ENCODE measurements at places on chromosomes 1 and 21.
A peak's percentile ranks its signal among the peaks of the same experiment; 100 is the strongest.

GRCh38 chr1:114310695-114311271 is 157.1 kb upstream of the SYT6 start:
- DNase-seq = peak; percentile 62

GRCh38 chr1:62263814-62264353 is 55.4 kb downstream of the KANK4 start:
- DNase-seq = no peak

DNA sequence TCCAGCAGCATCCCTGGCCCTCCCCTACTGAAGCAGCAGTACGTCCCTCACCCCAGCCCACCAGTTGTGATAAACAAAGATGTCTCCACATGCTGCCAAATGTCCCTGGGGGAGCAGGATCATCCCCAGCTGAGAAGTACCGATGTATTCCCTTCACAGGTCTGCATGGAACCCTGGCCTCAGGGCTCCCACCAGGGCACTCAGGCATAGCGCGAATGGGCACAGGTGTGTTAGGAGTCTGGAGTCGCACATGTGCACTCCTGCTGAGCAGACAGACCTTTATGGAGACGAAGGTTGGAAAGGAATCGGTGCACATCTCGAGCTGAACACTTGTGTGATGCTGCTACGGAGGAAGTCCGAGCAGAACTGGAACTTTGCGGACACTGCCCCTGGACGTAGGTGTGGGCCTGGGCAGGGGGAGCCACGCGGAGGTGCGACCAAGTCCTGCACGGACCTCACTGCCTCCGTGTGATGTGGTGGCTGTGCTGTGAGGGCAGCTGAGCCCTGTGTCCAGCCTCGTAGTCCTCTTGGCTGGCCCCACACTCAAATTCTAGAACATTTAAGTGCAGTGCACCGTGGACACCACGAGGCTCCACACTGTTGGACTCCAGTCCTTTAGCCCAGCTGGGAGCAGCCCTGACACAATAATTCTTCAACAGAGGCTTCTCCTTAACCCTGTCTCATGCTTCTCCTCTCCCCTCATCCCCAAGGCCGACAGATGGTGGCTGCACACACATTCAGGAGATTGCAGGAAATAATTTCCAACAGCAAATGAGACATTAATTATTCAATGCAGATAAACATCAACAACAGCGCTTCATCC is 43.4 kb downstream of the RSPH1 start:
- no peak for DNase-seq

DNA sequence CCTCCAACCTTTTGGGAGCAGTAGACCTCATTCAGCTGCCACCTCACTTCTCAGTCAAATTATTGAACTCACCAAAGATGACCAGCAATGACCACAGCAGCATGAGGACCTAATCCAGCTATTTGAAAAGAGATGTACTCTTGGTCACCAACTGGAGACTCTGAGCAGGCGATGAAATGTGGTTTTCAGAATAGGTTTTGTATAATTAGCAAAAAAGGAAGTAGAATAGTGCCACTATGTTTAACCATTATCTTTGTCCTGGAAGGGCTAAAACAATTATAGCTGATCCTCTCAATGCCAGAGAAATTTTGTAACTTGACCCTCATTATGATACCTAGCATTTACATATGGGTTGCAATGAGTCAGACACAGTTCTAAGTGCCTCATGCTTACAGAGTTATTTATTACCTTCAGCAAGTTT is at the start of gene FCRL2:
FCRL2 (minus strand) TSS at position 162 of the 421 bp plus-strand sequence; CDS start at position 103, 59 bp downstream.
- DNase-seq = no peak

- peak; percentile 6 for DNase-seq
Observed at GRCh38 chr1:174659823-174660222, 212.1 kb downstream of the GPR52 start.

GRCh38 chr1:41840592-41841246 is 78.0 kb downstream of the HIVEP3 start:
- no peak for DNase-seq

- DNase-seq = no peak
Observed at GRCh38 chr21:33858667-33859372, 56.8 kb downstream of the ATP5PO start.

DNA sequence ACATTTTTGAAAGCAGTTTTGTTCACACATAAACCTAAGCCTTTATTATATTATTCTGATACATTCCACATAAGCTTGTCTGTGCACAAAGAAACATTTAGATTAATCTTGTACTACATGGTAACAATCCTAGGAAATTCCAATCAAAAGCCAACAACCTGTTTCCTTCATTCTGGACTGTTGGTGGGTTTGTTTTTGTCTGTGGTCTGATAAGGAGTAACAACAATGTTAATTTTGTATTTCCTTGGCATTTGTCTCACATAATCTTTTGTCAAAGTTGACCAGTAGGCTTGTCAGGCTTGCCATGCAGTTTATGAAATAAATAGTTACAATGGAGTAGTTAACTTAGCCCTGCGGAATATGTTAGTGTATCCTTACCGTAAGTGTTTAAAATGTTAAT is 183.3 kb downstream of the DHRS3 start:
- no peak for DNase-seq

GRCh38 chr21:42214081-42214750 is 4.7 kb upstream of the ABCG1 start:
- no peak for DNase-seq

GRCh38 chr21:35063428-35064172 is 14.5 kb upstream of the RUNX1 start:
- DNase-seq = no peak

- no peak for DNase-seq
Observed at GRCh38 chr21:38346286-38346685, 89.5 kb downstream of the KCNJ15 start.

DNA sequence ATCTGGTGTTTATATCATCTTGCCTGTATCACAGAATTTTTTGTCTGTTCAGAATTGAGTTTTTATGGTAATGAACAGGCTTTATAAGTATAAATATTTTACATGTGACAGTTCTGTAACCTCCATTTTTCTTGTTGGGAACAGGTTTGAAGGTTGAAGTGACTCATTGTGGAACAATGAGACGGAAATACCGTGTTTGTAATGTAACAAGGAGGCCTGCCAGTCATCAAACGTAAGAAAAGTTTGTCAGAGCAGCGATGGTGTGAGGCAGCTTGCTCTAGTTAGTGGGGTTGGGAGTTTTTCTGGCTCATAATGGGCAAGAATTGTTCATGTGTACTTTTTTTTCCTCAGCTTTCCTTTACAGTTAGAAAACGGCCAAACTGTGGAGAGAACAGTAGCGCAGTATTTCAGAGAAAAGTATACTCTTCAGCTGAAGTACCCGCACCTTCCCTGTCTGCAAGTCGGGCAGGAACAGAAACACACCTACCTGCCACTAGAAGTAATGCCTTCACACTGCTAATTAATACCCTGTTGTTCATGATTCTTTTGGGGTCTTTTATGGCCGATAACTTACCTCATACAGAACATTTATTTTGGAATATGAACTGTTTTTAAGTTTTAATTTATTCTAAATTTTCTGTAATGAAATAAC is 75.2 kb upstream of the TEKT2 start:
- peak; percentile 4 for DNase-seq

- DNase-seq = peak; percentile 44
Observed at GRCh38 chr1:39214021-39214713, 9.7 kb downstream of the MACF1 start.

GRCh38 chr1:156938813-156939212 is 18.4 kb downstream of the LRRC71 start:
- DNase-seq = no peak

DNA sequence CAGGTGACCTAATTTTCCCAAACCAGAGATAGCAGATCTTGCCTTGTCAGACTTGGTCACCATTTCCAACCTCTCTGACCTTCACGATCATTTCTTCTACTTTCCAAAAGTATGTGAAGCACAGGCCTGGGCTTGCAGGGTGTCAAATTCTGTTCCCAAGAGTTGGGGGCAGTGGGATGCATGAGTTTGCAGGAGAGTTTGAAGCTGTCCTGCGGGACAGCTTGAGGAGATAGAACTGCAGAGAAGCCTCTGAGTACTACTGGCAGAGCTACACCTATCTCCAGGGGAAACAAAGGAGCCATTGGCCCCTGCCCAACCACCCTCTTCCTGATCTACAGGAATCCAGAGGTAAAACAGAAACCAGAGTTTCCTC is 11.3 kb downstream of the TXNIP start:
- DNase-seq = no peak

DNA sequence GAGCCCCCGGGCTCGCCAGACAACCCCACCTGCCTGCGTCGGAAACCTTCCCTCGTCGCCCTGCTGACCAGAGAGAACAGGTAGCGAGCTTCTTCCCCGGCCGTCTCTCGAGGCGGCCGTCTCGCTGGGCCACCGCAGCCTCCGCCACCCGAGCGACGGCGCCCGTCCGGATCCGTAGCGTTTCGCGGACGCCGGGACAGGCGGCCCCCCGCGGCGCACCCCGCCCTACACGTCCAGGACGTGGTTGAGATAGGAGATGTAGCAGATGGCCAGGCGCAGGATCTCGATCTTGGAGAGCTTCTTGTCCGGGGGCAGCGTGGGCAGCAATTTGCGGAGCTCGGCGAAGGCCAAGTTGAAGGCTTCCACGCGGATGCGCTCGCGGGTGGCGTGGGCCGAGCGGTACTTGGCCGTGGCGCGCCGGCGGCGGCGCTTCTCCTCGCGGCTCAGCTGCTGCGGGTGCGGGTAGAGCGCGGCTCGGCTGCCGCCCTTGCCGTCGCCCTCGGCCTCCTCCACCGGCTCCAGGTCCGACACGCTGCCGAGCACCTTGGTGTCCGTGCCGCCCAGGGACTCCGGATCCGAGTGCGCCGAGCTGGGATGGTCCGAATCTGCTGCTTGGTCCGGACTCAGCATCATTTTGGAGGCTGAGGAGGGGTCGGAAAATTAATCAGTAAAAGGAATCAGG is 3.0 kb downstream of the NHLH2 start:
- peak; percentile 18 for DNase-seq

- peak; percentile 47 for DNase-seq
Observed at GRCh38 chr1:45945426-45945825, 142.0 kb downstream of the MAST2 start.

DNA sequence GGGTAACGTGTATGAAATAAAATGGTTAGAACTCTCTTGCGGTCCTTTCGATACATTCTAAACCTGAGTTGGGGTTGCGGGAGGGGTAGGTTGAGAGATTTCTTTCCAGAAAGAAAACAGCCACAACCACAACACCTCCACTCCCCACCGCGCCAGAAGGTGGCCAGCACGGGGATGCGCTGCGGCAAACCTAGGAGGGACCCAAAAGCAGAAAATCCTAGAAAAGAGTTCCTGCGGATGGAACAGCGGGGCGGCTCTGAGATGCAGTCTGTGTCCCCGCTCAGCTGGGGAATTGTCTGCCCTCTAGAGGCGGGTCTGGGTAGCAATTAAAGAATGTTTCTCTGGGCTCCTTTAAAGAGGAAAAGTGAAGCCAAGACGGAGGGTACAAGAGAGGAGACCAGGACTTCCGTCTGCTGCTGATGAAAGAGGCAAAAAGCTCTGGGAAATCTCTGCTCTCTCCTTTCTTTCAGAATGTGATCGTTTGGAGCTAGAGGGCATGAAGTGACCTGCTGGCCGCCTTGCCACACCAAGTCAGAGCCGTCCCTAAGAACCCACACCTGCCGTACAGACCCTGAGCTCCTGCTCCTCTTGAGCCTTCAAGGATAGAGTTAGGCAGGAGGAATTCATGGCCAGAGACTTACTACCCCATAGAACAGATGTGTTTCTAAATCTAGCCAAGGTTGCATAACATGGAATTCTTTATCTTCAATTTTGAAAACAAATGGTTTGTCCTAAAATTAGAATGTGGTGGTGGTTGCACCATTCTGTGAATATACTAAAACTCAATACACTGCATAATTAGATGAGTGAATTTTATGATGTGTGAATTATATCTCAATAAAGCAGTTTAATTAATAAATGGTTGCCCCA is 46.5 kb upstream of the COA6 start:
- DNase-seq = peak; percentile 81

DNA sequence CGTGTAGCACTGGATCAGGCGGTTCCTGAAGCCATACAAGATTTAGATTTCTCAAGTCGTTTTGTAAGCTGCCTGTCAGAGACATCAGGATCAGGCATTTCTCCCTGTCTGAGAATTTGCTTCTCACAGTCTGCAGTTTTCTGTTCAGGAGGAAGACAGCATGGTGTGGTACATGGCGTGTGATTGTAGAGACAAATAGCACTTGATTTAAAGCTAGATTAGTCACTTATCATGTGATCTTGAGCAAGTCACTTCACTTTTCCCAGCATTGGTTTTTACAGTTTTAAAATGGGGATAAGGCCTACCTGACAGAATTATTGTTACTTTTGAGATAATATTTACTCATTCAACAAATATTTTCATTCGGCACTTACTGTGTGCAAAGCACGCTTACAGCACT is 63.3 kb downstream of the AK4 start:
- no peak for DNase-seq

- no peak for DNase-seq
Observed at GRCh38 chr1:234758851-234759250, 148.9 kb upstream of the IRF2BP2 start.

Data from GM03348 (cell line).